ENCODE measurements at places on chromosomes 13 and 19.

- no peak for DNase-seq
These were observed 1.9 kb upstream of the SELENOW start for GRCh38 chr19:47776568-47776967.

DNA sequence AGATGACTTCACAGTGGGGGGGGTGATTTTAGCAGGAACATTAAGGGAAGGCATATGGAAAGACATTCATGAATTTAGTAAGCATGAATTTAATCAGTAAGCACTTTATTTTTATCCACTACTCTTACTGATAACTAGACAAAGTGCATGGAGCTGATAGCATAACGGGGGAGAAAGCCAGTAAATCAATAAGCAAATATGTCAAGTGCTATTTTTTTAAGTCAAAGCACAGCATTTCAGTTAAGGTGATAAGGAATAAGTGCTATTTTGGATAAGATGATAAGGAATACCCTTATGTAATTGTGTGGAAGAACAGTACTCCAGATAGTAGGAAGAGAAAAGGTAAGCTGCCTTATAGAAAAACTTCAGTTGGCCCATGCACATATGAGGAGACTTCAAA, 19.4 kb downstream of the UFM1 start:
- DNase-seq: no peak

- no peak for DNase-seq
These were observed 104.8 kb upstream of the MIR17HG start for GRCh38 chr13:91242652-91243051.

DNA sequence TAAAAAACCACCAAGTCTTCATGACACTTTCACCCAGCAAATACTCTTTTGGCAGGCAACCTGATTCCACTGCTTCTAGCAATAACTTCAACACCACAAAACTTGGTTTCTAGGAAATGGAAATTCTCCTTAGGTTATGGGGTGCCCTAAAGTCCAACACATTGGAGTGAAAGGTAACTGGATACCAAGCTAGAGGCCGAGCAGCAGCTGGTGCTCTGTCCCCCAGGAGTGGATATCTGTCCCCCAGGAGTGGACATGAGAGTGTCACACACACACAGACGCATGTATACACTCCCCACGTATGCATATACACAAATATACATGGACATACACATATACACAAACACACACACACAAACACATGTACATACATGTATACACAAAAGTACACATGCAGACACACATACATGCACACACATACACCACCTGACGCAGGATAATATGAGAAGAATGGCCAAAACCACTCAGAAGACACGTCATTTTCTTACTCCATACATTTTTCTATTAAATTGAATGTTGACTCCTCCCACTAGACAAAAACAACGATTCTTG, 50.8 kb downstream of the RFX2 start:
- DNase-seq: no peak

GRCh38 chr19:29547361-29547960, 21.7 kb downstream of the VSTM2B start:
- no peak for DNase-seq

DNA sequence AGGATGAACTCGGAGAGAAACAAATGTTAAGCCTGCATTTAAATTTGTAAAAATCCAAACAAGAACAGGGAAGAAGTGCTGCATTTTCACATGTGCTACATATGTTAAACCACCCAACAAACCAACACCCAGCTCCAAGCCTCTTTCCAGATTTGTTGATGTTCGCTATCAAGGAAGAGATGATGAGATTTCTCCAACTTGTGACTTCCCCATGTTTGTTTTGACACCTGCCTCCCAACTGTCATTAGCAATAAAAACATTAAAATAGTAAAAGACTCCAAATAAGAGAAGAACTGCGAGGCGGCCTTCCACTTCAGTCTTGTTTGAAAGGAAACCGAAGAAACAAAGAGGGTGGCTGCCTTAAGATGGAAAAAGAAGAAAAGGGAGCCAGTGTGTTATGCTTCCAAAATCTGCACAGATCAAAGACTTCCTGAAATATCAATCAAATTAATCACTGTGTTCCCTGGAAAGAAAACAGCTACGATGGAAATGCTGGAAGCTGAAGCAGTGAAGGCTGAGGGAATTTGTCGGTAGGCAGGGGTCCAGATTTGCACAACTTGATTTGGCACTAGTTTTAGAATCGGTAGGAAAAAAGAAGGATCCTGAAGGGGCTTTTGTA, 14.0 kb upstream of the GGACT start:
- DNase-seq: no peak

DNA sequence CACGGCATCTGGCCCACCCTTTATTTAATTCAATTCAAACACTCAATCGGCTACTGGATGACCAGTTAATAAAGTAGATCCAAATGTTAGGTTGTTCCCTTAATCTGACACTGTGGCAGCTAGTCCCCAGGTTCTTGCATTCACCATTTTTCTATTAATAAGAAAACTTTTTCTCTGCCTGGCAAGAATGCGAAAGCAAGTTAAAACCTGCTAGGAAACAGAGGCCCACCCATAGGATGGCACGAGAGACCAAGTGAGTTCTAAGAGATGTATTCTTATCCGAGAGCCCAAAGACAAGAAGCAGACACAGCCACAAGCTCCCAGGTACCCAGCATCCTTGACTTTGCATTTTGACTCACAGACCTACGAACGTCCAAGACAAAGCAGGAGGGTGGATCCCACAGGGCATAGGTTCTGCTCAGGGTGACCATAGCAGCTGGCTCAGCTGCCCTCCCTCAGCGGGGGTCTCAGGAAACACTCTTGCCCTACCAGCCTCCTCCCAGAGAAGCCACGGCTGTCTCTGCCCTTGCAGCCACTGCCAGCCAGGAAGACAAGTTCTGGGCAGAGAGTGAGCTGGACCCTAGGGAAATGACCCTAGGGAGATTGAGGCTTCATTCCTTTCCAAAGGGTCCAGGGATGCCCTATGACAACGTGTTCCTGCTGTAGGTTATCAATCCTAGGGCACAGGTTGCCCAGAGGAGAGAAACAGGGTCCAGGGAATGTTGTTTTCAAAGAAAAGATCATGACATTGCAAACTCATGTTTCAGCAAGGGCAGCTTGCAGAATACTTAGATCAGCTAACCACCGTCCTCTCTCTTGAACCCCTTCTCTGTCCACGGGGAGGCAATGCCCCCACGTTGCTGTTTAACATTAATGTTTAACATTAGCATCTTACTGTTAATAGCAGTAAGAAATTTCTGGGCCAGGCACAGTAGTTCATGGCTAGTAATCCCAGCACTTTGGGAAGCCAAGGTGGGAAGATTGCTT, 147.2 kb upstream of the ZNF507 start:
- no peak for DNase-seq

DNA sequence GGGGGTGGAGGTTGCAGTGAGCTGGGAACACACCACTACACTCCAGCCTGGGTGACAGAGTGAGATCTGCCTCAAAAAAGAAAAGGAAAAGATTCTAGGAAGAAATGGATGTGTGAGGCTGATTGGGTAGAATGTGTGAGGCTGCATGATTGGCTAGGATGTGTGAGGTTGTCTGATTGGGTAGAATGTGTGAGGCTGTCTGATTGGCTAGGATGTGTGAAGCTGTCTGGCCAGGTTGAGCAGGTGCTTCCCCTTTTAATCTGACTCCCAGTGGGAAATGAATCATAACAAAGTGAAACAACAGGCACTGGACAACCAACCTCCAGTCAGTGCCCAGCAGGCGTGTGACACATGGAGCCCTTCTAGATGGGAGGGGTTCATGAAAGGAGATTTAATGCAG, 14.7 kb downstream of the C13orf46 start:
- DNase-seq: no peak

DNA sequence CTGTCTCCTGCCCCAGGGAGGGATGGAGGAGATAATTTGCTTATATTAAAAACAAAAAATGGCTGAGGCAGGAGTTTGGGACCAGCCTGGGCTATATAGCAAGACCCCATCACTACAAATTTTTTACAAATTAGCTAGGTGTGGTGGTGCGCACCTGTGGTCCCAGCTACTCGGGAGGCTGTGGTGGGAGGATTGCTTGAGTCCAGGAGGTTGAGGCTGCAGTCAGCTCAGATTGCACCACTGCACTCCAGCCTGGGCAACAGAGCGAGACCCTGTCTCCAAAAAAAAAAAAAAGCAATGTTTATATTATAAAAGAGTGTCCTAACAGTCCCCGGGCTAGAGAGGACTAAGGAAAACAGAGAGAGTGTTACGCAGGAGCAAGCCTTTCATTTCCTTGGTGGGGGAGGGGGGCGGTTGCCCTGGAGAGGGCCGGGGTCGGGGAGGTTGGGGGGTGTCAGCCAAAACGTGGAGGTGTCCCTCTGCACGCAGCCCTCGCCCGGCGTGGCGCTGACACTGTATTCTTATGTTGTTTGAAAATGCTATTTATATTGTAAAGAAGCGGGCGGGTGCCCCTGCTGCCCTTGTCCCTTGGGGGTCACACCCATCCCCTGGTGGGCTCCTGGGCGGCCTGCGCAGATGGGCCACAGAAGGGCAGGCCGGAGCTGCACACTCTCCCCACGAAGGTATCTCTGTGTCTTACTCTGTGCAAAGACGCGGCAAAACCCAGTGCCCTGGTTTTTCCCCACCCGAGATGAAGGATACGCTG, 184.0 kb downstream of the KDM4B start:
- DNase-seq: no peak

DNA sequence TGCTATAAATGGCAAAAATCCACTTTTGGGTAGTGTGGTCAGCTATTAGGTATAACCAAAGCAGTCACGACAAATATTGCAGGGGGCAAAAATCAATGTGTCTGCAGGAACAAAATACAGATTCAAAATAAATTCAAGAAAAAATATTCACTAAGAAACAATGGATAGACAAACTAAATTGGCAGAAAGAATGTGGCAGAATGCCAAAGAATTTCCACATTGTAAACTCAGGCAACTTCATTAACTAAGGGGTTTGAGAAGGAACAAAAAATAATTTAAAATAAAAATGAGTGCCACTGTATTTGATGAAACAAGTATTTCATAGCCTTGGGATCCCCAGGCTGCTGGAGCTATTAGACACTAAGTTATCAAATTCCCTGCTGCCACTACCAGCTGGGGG, 193.1 kb downstream of the VWA8 start:
- DNase-seq: no peak

GRCh38 chr13:95601906-95602305, 42.6 kb downstream of the DZIP1 start:
- DNase-seq: no peak

DNA sequence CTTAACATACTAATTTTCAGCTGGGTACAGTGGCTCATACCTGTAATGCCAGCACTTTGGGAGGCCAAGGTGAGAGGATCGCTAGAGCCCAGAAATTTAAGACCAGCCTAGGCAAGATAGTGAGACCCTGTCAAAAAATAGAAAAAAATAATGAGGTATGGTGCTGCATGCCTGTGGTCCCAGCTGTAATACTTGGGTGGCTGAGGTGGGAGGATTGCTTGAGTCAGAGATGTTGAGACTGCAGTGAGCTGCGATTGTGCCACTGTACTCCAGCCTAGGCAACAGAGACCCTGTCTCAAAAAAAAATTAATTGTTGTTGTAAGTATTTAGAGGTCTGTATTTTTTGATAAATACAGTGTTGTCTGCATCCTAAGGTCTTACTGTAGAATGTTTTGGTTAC, 66.8 kb downstream of the FNDC3A start:
- no peak for DNase-seq

- DNase-seq: no peak
These were observed 138.2 kb downstream of the KCNRG start for GRCh38 chr13:50153401-50153800.

DNA sequence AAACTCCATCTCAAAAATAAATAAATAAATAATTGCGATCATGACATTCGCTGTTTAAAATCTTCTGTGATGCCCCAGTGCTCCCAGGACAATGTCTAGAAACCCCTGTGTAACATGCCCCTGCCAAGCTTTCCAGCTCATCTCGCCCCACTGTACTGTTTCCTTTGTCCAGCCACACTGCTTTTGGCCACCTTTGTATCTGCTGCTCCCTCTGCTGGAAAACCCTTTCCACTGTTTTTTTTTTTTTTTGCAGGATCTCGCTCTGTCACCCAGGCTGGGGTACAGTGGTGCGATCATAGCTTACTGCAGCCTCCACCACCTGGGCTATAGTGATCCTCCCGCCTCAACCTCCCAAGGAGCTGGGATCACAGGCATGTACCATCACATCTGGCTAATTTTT, 7.5 kb downstream of the PLAUR start:
- no peak for DNase-seq

DNA sequence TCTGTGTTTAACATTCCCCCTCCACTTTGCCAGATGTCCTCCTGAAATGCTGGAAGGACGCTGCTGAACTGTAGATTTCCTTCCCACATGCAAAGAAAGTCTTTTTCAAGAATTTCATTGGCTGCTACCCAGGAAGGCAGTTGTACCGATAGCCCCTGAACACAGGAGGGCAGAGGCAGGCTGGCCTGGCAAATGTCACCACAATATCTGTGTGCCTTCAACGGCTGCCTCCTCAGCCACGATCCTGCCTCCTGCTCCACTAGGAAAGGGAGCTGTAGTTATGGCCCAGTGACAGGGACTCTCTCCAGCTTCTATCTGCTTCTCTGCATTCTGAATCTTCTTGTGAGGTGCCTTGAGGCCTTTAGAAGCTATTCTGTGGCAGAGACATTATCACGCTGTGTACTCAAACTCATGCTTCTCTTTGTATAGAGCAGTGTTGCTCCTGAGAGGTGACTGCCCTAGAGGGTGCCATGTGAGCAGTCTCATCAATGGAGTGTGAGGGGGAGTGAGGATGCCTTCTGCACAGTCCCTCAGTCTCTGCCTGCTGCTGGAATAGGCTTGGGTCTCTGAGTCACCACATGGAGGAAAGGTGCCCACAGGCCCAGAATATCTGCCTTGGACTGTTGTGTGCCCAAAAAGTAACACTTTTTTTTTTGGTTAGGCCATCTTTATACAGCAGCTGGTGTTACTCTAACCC, 279.8 kb downstream of the DNAJC15 start:
- DNase-seq: peak; percentile 82

DNA sequence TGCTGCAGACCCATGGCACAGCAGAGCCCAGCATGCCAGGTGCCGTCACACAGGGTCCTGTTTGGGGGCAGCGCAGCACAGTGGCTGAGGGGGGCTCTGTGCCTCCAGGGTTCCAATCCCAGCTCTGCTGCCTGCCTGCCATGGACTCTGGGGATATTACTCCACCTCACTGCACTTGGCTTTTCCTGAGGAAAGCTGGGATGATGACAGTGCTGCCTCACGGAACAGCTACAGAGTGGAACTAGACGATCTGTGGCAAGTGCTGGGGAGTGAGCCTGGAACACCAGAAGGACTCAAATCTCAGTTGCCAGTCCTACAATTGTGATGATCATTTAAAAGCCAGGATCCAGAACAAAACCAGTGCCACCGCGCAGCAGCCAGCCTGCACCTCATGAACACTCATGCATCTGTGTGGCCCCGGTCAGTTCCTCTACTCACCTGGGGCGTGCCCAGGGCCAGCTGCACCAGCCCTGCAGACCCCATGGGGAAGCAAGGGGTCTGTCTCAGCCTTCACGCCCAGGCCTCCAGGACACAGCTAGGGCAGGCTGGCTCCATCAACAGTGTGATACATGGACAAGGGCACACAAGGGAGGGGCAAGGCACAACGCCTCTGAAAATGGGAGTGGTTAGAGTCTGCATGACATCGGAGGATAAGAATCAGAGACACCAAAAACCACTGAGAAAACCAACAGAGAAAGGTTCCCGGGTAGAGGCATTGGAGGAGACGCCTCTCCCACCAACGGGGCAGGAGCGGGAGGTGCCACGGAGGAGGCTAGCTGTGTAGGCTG, 55.2 kb downstream of the ATP7B start:
- DNase-seq: no peak
